ENCODE measurements at places on chromosomes 3 and 15.
A peak's percentile ranks its signal among the peaks of the same experiment; 100 is the strongest.

- no peak for DNase-seq
Observed at GRCh38 chr3:101611023-101611422, 37.0 kb downstream of the PCNP start.

DNA sequence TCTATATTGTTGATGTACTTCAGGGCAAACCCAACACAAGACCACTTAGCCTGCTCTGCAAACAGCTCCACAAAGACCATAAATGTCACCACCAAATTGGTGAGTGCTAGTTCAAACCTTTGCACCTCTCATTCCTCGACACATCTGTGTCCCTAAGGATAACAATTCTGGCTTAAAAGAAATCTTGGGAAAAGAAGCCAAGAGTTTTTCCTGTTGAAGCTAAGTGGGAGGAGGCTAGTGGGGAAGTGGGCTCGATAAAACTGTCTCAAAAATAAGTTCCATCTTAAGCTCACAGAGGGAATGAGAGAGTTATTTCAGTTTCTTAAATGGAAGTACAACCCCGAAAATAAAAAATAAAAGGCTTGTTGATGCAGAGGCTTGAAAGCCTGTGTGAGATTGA lies 40.4 kb upstream of the PRICKLE2 start:
- DNase-seq, result no peak

DNA sequence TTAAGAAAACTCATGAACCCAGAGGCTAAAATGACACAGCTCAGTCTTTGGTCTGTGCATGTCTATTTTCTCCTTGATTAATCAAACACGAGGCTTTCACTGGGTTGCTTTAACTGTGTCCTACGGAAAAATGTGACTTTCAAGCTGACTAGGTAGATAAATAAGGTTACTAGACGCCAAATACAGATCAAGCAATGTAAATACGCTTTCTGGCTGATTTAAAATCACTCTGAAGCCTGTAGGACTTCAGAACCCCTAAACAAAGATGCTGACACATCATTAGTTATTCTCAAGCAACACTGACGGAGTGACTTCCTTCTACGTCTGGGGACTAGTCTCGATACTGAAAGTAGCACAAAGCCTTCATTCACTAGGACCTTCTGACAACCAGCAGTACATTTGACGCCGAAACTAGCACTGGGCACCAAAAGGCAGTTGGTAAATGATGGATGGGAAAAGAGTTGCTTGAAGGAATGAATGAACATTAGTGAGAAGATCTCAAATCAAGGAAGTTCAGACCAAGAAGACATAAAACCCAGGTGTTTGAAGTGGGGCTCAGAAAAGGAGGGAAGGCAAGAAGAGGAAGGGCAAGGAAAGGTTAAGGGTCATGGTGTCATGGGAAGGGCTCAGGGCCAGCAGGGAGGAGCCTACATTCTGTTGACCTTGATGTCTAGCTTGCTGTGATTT lies 67.1 kb upstream of the CDV3 start:
- no peak for DNase-seq

DNA sequence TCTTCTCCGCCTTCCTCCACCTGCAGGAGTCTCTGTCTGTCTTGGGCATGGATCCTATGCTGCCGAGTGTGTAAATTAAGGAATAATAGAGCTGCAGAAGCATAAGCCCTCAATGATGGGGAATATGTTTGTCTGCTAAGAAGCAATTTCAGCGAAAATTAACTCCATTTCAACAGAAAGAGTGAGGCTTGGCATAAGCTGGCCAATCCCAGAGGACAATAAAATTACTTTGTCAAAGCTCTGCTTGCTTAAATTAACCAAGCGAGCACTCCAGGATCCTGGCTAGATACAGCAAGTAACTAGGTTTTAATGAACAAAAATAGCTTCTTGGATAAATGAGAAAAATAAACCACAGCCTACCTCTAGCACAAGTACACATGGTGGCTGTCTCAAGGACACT lies 33.5 kb upstream of the PRR20G start:
- no peak for DNase-seq

DNA sequence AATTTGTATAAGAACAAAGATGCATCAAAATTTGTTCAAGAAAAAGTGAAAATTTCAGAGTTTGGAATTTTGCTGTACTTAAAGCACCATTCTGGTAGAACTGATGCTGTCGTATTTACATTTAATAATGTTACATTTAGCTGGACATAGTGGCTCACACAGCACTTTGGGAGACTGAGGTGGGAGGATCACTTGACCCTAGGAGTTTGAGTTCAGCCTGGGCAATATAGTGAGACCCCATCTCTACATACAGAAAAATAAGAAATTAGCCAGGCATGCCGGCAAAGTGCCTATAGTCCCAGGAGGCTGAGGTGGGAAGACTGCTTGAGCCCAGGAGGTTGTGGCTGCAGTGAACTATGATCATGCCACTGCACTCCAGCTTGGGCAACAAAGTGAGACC lies 51.5 kb upstream of the SKIL start:
- DNase-seq, result no peak

DNA sequence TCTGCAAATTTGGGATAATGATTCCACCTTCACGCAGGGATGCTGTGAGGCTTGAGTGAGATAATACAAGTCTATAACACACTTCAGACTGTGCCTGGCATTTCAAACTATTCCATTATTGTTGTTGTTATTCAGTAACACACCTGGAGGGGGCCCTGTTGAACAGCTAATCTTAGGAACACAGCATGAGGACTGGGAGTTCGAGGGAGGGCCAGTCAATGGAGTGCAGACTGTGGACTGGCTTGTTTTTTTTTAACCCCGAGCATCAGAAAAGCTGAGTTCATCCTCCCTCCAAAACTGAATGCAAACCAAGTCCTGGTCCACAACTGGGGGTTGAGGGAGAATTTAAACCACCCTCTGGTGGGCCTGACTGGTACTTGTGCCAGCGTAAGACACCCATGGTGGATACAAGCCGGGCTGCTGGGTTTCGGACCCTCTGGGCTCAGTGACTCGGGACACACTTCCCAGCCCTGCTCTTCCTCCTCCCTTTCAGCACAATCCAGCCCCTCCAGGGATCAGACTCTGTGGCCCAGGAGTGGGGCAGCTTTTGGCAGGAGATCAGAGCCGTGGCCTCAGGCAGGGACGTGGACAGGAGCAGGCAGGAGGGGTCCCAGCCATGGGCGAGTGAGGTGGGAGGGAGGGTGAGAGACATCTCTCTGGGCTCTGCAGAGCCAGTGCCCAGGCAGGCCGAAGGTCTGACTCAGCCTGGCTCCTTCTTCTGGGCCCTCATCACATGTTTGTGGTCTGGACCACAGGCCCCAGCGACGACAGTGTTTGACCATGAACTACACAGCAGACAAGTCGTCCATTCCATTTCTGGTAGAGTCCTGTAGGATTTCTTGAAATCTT lies 36.3 kb upstream of the MEX3B start:
- DNase-seq, result peak; percentile 71

DNA sequence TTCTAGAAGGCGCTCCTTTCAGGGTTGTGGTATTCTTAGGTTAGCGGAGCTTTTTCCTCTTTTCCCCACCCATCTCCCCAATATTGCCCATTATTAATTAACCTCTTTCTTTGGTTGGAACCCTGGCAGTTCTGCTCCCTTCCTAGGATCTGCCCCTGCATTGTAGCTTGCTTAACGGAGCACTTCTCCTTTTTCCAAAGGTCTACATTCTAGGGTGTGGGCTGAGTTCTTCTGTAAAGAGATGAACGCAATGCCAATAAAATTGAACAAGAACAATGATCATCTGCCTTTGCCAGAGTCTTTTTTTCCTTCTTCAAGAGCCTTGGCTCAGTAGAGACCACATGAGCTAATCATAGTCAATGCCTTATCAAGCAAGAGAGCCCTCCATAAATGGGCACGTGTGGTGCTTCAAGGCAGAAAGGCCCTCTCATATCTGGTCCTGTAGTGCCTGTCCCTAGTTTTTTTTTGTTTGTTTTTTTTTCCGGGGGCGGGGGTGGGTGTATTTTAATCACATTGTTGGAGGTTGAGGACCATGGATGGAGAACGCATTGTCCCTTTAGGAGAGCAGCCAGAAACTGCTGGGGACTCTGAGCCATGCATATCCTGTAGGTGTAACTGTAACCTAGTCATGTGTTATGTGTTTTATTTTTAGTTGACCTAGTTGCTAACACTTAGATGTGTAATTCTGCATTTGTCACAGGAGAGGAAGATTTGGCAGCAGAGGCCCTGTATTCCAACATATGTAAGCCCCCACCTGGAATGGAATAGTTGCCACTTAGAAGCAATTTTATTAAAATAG lies 64.7 kb upstream of the ACAD9 start:
- no peak for DNase-seq

- DNase-seq, result peak; percentile 86
Observed at GRCh38 chr15:31236184-31237042, 90.2 kb upstream of the KLF13 start.

- DNase-seq, result peak; percentile 81
Observed at GRCh38 chr15:95559875-95560394, 770.6 kb upstream of the NR2F2 start.

DNA sequence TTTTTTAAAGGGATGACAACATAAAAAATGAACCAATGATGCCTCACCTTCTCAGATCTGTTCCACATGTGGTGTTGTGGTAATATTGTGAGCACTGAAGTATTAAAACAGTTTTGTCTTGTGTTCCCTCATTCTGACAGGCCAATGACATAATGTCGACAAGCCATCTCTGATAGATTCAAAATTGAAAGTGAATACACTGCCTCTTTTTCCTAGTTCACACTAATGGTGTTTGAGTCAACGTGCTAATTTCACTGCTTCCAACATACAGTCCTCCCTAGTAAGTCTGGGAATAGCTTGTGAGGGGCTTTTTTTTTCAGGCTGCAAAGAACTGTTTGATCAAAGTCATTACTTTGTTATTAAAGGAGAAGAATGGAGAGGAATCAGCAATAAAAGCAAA lies 82.8 kb downstream of the ROBO2 start:
- no peak for DNase-seq

DNA sequence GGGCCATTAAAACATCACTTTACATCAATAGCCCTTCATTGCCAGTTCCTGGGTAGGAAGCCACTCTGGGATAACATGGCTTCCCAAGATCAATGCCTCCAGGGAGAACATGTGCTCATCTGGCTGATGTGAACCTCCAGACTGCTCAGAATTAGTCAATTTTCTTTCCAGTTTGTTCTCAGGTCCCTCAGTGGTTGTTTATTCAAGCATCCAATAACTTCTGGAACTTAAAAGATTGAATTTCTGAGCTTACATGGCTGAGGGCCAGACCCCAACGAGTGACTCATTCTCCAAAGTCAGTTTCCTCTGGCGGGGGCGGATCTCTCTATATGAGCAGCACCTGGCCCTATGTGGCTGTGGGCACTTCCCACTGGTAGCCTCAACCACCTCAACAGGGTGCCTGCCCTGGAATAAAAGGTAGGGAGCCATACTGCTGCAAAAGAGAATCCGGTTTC lies 34.0 kb downstream of the LYZL4 start:
- DNase-seq, result peak; percentile 18

DNA sequence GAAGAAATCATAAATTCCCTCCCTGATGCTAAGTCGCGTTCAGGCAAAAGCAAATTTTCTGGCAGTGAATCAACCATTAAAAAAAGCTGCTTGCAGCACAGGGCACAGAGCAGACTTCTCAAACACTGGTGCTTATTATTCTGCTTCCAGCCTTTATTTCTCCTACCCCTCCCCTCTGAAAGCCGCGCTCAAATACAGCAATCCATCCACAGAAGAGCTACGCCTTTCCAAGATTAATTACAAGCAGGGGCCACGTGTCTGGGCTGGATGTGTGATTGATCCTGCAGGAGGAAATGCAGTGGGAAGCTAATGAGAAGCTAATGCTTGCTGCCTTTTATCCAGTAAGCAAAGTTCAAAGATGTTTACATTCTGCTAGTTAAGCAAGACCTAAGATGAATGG lies 134.9 kb upstream of the TOPAZ1 start:
- DNase-seq, result no peak

DNA sequence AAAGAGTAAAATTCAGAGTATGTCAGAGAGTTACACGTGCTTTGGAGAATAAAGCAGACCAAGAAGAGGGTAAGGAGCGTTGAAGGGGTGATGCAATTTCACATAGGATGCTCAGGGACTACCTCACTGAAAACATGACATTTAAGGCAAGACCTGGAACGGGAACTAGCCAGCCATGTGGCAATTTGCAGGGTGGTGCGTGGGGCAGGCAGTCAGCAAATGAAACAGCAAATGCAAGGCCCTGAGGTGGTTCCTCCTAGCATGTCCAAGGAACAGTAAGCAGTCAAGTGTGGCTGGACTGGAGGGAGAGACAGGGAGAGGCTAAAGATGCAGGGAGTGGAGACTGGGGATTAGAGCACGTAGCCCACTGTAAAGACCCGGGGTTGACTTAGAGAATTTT lies 146.1 kb upstream of the LPP start:
- no peak for DNase-seq

DNA sequence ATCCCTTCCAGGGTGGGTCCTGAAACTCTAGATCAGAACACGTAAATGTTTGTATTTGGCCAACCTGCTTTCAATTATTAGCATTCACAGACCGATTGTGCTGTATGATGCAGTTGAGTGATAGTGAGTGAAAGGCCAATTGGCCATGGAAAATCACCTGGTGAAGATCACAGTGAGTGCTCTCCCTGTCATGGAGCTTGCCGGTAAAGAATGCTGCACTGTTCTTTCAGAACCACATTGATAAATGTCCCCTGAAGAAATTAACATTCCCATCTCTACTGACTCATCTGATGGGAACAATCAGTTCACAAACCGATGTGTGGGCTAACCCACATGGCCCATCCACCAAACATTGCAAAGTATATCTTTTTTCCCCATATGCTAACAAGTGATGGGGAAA lies 324.8 kb upstream of the TBL1XR1 start:
- DNase-seq, result no peak

DNA sequence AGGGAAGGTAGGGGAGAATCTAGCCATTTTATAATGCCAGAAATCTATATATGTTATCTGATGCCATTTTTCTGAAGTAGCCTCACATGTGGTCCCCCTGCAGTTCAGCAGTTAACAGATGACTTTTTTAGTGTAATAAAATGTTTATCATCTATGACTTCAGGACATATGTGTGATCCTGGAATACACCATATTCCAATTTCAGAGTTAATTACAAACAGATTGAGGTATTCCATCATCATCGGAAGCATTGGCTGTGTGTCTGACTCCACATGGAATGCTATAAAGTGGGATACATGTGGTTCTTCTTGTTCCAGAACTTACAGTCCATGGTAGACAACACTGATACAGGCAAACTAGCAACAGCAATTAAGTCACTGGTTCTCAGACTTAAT lies 45.9 kb upstream of the LIMD1 start:
- no peak for DNase-seq

- no peak for DNase-seq
Observed at GRCh38 chr3:124113485-124113884, 121.6 kb upstream of the ROPN1 start.

- DNase-seq, result no peak
Observed at GRCh38 chr3:46193436-46193835, 14.7 kb downstream of the CCR1 start.
